Right ventricle myocardium superior (tissue), 1 donor: ENCODE measurements at places on chromosomes 13 and 19.

- DNase-seq, result no peak
These were observed at the start of gene LRG1 for GRCh38 chr19:4539693-4540581. Gene LRG1 (minus strand): TSS chr19:4540036. CDS start chr19:4540013, 23 bp downstream.

DNA sequence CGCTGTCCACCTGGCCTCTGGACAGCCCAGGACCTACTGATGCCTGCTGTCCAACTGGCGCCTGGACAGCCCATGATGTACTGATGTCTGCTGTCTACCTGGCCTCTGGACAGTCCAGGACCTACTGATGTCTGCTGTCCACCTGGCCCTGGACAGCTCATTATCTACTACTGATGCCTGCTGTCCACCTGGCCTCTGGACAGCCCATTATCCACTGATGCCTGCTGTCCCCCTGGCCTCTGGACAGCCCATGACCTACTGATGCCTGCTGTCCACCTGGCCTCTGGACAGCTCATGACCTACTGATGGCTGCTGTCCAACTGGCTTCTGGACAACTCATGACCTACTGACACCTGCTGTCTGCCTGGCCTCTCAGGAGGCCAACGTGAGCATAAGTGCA is 208.1 kb downstream of the TEX29 start:
- no peak for DNase-seq

- no peak for DNase-seq
These were observed 1.3 kb upstream of the INTS6 start for GRCh38 chr13:51453959-51454703.

DNA sequence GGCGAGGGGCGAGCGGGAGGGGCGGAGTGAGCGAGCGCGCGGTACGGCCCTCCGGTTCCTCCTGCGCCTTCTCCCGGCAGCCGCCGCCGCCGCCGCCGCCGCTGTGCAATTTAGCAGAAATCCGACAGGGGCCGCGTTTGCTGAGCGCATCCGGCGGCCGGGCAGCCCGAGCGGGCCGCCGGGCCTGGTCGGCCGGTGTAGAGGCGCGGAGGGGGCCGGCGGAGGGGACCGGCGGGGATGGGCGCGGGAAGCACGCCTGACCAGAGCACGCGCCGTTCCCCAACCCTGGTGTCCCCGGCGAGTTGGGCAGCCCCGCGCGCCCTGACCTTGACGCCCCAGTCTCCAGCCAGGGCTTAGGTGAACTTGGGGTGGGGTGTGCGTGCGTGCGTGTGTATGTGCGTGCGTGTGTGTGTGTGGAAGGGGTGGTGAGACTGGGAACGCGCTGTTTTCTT is 144.5 kb upstream of the ZNF536 start:
- peak; percentile 75 for DNase-seq

DNA sequence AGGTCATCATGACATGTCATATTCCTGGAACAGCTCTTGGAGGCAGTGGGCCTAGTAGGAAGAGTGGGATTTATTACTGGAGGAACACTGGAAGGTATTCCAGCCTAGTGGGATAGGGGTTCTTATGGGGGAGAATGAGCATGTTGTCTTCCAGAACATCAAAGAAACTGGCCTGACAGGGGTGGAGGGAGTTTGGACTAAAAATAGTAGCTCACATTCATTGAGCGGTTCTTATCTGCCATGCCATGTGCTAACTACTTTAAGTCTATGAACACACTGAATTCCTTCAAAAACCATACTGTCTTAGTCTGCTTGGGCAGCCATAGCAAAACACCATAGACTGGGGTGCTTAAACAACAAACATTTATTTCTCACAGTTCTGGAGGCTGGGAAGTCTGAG is 413.6 kb downstream of the HS6ST3 start:
- DNase-seq, result no peak

DNA sequence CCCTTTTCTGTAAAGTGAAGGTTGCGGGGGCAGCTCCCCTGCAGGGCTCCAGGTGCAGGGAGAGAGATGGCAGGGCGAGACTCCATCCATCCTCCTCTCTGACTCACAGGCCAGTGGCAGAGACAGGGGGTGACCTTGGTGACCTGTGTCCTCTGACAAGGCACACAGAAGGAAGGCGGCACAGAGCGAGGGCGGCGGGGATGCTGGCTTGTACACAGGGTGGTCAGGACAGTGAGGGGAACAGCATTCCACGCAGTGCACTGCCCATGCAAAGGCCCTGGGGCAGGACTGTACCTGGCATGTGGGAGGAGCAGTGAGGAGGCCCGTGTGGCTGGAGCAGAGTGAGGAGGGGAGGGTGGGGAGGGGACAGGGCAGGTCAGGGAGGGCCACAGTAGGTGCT is 7.7 kb downstream of the NDUFA11 start:
- no peak for DNase-seq

- no peak for DNase-seq
These were observed 111.6 kb downstream of the RNF17 start for GRCh38 chr13:24875566-24875965.

- DNase-seq, result no peak
These were observed 32.6 kb downstream of the UBL3 start for GRCh38 chr13:29817604-29818378.

DNA sequence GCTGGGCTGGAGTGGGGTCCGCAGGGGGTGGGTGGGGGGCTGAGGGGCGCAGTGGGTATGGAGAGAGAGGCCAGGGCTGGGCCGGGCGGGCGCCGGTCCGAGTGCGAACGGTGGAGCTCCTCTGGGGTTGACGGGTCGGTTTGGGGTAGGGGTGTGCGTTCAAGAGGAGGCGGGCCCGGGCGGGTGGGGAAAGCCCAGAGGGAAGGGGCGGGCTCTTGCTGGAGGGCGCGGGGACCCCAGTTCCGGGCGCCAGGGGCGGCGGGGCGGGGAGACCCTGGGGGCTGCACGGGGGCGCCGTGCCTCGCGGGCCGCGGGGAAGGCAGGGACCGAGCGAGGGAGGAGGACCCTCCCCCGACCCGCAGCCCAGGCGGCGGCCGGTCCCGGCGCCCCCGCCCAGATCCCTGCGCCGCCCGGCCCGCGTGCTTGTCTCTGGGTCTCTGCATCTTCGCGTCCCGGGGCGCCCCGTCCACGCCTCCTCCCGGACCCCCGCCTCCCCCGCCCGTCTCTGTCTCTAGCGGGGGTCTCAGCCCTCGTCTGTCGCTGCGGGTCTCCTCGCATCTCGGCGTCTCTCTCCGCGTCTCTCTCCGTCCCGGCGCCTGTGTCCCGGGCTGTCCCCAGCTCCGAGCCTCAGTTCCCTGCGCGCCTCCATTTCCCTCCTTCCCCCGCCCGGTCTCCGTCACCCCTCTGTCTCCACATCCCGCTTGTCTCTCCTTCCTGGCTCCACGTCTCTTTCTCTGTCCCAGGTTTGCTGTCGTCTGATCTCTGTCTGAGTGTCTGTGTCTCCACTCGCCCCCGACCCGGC is 8.3 kb upstream of the SHISA7 start:
- DNase-seq, result no peak

DNA sequence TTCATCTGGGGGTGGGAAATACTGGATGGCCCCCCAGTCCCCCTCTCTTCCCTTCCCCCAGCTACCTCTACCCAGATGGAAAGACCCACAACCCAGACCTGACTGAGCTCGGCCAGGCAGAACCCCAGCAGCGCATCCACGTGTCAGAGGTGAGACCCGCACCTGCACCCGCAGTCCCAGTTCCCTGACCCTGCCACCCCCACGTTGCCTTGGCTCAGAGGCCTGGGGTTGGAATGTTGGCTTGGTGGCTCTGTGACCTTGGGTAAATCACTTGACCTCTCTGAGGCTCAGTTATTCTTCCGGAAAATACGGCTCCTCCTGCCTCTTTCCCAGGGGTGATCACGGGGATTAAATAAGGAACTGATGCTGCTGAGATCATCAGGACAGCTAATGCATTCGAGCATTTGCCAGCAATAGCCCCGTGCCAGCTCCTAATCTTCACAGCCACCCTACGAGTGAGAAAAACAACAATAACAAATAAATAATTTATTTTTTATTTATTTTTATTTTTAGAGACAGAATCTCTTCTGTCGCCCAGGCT is 12.3 kb downstream of the CBLC start:
- DNase-seq, result no peak

DNA sequence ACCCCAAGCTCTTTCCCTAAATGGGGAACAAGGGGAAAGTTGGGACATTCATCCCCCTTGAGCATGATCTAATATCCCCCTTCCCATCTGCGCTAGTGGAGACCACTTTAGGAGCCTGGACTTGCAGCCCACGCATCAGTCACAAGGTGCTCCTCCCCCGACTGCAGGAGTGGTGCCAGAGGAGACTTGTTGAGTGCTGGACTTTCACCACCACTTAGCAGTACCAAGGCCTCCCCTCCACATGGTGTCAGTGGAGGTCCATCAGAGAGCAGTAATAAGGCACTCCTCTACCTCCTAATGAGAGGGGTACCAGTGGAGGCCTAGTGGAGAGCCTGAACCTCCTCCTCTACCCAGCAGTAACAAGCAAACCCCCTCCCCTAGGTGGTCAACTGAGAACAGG is 22.5 kb downstream of the CAB39L start:
- DNase-seq, result no peak

DNA sequence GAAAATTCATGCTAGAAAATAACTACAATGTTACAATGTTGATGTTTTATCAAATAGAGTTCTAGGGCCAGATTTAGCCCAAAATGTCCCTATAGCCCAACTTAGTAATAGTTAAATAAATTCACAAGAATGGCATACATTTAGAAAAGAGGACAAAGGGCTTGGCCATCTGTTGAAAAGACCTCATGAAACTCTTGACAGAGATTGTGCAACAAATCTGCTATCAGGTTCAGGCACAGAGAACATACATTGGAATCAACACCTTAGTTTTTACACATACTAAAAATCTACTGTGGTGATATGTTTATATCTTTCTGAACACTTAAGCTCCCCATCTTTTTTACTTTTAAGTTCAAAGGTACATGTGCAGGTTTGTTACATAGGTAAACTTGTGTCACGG is 298.3 kb upstream of the DACH1 start:
- no peak for DNase-seq

- DNase-seq, result no peak
These were observed 192.4 kb downstream of the ZNF536 start for GRCh38 chr19:30564551-30565011.

GRCh38 chr13:79389026-79389425 is 17.0 kb downstream of the RBM26 start:
- no peak for DNase-seq

GRCh38 chr19:53991224-53992113 is at the start of gene CACNG6:
Gene CACNG6 (plus strand): TSS chr19:53991637. CDS start chr19:53992878, 1,241 bp downstream.
- no peak for DNase-seq

- no peak for DNase-seq
These were observed 4.6 kb downstream of the SIX5 start for GRCh38 chr19:45764475-45764874.

DNA sequence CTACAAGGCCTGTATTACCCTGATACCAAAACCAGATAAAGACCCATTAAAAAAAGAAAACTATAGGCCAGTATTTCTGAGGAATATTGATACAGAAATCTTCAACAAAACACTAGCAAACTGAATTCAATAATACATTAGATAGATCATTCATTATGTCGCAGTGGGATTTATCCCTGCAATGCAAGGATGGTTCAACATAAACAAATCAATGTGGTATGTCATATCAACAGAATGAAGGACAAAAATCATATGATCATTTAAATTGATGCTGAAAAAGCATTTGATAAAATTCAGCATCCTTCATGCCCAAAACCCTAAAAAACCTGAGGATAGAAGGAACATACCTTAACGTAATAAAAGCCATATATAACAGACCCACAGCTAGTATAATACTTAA is 50.0 kb downstream of the RB1 start:
- no peak for DNase-seq

GRCh38 chr13:97506511-97506910 is 72.5 kb downstream of the RAP2A start:
- no peak for DNase-seq

DNA sequence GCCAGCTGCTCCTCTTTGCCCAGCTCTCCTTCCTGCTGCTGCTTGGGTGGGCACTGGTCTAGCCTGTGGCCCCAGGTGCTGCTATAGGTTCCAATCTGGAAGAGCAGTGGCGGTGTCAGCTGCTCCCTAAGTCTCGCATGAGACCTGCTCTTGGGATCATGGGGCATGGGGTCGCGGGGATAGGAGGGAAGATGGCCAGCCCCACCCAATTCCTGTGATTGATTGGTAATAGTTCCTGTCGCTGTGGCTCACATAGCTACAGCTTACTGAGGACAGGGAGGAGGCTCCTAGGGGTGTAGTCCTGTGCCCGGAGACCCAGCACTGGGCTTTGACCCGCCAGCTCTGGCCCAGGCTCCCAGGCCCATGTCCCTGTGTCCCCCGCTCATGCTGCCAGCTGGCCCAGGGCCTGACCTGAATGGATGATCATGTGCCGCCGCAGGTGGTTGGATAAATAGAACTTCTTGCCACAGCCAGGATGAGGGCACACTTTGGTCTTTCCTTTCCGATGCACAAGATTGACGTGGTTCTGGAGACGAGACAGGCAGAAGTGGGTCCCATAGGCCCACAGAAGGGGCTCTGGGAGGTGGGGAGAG is 4.5 kb upstream of the ELAVL3 start:
- DNase-seq, result no peak

GRCh38 chr19:20660473-20661140 is 764 bp downstream of the ZNF626 start:
- DNase-seq, result no peak

DNA sequence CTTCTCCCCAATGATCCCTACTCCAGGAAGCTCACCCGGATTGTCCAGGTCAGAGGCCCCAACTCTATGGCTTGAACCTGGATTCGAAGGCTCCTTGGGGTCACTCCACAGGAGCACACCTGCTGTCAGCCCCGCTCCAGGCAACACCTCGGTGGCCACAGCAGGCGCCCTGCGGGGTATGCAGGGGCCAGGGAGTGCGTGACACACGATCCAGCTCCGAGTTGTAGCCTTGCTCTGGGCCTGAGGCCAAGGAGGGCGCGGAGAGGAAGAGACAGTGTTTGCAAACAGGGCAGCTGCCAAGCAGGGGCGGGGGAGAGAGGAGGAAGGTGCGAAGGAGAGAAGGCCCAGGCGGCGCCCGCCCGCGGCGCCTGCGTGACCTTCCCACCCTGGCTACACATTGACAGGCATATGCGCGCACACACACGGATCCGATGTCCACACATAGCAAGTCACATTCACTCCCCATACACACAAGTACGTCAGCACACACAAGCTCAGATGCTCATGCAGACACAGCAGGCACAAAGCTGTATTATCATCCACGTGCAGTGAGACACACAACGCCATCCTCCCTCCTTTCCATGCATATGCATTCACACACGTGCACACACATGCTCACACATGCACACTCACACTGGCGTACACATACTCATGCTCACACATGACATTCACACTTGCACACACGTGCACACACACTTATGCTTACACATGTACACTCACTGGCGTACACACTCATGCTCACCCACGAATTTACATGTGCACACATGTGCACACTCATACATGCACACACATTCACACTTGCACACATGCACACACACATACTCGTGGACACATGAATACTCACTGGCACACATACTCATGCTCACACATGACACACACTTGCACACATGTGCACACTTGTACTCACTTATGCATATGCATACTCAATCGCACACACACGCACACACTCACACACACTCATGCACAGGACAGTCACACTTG is 10.4 kb downstream of the SBK2 start:
- DNase-seq, result peak; percentile 89
